ENCODE measurements at places on chromosomes 3 and 15.

GRCh38 chr3:71001303-71001830 lies 582.2 kb downstream of the FOXP1 start:
- DNase-seq: no peak

GRCh38 chr3:139517321-139518065 lies 22.0 kb downstream of the RBP1 start:
- no peak for DNase-seq

GRCh38 chr3:62587169-62587568 lies 213.8 kb upstream of the FEZF2 start:
- DNase-seq: no peak

DNA sequence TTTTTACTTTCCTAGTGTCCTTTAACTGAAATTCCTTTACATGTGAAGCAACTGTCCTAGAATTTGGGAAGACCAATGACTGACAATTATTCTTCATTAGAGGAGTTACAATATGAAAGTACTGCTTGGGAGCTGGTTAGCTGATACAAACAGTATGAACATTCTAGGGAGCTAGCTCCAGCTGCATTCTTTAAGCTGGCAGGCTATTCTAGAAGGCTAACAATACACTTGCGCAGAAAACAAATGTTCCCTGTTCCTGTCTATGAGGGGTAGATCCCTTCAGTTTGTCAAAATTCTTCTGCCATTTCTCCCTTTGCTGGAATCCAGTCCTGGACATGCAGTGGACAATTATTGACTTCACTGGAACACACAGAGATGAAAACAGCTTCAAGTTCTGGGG lies 60.2 kb upstream of the NANOGP8 start:
- no peak for DNase-seq

- no peak for DNase-seq
These were observed 225.2 kb upstream of the RGMA start for GRCh38 chr15:93314245-93314644.

DNA sequence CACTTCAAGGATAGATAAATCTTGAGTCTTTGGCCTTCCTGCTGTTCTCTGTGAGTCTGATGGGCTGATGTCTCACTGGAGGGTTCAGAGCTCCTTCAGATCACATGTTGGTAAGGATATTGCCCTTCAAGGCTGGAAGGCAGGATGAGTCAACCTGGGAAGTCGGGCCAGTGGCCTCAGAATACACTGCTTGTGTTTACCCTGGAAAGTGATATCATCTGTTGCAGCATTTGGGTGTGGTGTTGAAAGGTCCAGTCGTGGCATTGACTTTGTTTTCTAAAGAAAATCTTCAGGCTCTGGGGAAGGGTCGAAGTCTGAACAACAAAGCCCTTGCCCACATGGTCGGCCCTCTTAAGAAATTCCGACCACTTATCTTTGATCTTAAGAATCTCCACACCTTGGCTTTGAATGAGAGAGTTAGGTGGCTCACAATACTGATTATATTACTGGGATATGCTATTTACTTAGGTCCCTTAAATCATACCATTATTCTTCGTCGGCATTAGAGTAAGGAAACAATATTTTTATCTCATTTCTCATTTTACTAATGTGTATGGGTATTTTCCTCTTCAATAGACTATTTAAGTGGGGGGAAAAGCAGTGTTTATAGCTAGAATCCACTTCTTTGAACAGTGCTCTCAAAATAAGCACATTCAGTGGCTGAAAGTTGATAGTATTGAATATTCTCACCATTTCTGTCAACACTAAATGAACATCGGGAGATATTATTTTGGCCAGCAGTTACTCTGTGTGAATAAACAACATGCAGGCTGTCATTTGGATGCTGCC lies 303.9 kb upstream of the RASGRP1 start:
- DNase-seq: no peak

GRCh38 chr15:51750792-51751696 lies at the start of gene TMOD2:
TMOD2 (plus strand) TSS chr15:51751597; CDS start chr15:51766442, 14,845 bp downstream.
- DNase-seq: peak; percentile 39

DNA sequence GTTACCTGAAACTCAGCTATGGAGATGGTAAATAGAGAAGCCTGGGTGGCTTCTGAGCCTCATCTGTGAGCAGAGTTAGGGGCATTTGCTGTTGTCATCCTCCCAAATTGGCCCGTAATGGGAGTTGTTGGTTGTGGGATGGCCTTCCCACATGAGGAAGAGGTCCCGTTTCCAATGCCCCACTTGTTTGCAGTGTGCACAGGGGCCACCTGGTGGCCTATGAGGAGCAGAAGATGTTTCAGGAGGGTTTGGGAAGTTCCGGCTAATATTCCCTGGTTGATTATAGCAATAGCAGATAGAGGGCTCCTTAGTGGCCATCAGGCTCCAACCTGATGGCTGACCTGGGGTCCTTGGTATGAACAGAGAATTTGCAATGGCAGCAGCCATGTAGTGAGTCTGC lies 1546.5 kb downstream of the OTOL1 start:
- no peak for DNase-seq

DNA sequence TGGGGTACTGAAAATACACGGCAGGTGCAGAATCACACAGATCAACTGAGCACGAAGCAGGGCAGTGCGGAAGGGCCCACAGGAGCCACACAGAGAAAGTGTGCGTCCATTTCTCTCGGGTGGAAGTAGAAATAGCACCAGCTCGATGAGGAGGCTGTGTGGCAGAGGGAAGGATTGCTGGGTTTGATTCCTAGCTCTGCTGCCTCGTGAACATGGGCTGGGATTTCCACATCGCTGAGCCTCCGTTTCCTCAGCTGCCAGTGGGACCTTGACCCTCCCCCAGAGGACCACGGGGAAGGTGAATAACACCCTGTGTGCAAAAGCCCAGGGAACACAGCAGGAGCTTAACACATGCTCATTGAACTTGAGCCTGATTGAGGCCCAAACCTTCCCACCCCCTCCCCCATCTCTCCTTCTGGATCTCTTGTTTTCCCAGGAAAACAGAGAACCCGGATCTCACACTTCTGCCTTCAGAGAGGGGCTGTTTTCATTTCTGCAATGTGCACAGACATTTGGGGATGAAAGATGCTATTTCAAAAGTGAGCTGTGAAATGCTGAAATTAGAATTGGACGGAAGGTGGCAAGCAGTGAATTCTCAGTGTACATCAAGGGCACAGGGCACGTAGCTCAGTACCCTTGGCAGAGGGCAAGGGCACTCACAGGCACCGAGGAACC lies 38.4 kb downstream of the ABTB1 start:
- no peak for DNase-seq

DNA sequence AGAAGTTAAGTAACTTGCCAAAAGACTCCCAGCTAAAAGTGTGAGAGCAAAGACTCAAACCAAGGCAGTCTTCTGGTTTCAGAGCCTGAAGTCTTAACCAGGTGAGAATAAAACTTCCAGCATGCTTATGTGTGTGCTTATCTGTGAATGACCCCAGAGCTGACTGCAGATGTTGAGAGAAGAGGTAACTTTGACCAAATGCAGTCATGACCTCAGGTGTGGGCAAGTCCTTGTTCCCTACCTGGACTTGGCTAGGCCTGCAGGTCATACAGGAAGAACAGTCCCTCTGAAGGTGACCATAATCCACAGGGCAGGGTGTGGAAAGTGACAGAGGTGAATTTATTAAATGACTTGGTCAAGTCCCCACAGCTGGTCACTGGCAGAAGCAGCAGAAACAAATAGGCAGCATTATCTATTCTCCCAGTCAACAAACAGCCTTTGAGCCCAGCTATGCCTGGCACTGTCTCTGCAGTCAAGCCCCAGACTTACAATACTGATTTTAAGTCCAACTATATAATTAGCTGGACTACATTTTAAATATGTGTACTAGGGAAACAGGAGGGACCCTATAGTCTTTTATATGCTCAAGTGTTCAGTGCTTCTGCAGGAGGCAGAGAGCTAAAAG lies 3.0 kb upstream of the CPEB1 start:
- no peak for DNase-seq

GRCh38 chr3:177715980-177716379 lies 518.7 kb upstream of the TBL1XR1 start:
- DNase-seq: no peak

DNA sequence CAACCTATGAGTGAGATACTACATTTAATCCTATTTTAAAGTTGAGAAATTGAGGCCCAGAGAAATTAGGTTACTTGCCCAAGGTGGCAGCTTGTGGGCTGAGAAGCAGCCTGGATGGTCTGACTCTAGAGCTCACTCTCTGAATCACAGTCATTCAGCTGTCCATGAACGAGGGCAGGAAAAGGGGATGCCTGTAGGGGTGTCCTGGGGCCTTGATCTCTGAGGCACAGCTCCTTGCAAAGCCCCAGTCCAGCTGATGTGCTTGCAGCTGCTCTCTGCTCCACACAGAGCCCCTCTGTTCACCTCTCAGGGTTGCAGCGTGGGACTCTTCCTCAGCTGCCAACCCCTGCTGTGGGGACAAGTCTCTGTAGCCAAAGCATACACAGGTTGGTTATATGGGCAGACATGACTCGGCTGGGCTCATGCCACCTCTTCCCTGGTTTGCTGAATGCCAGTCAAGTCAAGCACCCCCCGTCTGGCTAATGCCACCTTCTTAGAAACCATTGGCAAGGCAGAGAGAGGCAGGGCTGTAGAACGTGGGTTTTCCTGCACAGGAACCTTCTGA lies 56.8 kb downstream of the GASK1A start:
- no peak for DNase-seq

DNA sequence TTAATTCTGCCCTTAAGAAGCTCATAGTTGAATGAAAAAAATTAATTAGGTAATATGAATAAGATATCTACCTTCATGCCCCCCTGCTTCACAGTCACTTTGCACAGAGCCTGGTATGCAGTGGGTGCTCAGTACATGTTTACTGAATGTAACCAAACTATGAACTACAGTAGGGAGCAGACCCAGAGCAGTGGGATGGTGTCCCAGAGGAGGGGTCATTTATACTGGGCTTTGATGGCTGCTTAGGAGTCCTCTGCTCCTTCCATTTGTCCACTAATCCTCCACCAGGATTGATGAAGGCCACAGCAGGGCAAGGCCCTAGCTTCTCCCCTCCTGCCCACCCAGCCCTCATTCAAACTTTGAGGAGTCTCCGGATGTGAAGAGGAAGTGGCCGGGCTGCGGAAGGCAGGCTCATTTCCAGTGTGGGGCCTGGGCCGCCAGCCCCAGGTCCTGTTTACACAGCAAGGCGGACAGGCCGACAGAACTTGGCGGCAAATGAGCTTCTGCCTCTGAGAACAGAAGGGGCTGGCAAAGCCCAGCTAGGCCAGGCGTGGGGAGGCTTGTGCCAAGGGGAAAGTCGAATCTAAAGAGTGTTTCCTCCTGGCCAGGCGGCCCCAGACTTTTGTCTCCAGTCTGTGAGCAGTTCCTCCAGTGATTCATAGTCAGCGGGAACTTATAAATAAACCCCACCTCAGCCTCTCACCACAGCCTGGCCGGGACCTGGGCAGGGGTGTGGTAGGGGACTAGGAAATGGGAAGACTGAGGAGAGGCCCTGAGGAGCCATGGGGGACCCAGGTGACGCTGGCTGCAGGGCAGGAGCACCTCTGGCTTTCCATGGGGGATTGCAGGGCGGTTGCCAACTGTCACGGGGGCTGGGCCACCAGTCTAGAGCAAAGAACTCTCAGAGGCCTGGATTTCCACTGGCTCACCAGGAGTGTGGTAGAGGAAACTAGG lies 51.6 kb upstream of the LCTL start:
- no peak for DNase-seq

GRCh38 chr3:60417576-60417975 lies 833.7 kb downstream of the FHIT start:
- no peak for DNase-seq

- no peak for DNase-seq
These were observed 50.4 kb upstream of the GYG1 start for GRCh38 chr3:148940983-148941382.

DNA sequence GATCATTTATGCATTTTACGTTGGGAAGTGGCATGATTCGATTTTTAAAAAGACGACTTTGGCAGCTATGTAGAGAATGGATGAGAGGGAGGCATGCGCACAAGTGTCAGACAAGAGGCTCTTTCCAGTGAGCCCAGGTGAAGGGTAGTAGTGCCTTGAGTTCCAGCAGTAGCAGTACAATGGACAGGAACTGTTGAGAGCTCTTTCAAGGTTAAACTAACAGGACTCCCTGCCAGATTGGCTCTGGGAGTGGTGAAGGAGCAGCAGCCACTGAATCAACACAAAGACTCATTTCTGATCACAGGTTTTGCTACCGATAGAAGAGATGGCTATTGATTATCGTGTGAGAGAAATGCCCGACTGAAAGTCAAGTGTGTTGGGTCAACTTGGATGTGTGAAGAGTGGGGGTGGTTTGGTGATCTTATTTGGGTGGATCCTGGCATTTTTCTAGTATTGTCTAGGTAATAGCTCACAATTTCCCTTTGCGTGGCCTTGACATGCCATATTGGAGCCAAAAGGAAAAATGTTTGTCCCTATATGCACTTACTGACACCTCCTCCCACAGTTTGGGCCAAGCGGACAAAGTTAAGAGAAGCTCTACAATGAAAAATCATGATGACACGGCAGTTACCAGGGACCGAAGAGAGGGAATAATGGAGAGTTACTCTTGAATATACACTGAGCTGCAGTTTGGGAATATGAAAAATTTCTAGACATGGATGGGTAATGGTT lies 81.6 kb upstream of the MDFIC2 start:
- no peak for DNase-seq

GRCh38 chr15:69161079-69161877 lies 843 bp downstream of the GLCE start:
- no peak for DNase-seq

- DNase-seq: no peak
These were observed 16.7 kb downstream of the MCTP2 start for GRCh38 chr15:94247789-94248638.

DNA sequence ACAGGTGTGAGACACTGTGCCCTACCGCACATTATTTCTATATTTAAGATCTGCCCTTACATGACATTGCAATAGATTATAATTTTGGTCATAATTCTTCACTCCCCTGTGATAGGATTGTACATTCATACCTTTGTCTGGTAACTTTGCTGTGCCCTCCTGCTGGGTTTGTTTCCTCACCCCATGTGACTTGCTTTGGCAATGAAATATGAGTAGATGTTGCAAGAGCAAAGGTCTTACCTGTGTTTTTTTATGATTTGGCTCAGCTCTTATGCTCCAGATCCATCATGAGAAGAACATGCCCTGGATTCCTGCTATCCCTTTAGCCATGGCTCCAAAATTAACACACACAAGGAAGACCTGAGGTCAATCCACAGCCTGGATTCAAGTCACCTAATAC lies 137.7 kb upstream of the EOMES start:
- no peak for DNase-seq

DNA sequence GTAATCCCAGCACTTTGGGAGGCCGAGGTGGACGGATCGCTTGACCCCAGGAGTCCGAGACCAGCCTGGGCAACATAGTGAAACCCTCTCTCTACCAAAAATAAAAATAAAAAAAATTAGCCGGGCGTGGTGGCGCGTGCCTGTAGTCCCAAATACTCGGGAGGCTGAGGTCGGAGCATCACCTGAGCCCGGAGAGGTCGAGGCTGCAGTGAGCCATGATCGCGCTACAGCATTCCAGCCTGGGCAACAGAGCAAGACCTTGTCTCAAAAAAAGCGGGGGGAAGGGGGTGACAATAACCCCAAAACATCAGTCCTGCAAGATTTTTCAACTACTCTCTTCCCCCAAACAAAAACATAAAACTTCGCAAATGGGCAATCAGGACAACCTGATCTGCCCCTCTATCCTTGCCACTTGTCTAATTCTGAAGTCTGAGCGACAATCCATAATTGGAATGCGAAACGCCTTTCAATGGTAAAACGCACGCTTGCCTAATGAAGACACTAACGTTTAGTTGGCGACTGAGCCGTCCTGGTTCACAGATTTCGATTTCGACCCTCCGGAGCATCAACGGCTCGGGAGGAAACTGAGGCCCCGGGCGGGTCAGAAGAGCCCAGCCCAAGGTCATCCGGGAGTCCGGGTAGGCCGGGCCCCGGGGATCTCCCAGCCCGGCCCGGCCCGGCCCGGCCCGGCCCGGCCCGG lies 868 bp downstream of the BTBD1 start:
- DNase-seq: no peak

GRCh38 chr15:57061281-57061680 lies 142.8 kb downstream of the TCF12 start:
- DNase-seq: no peak
